ENCODE measurements at places on chromosomes 12 and 14.

GRCh38 chr12:132837693-132838409 lies 9.2 kb upstream of the GOLGA3 start:
- DNase-seq = no peak

DNA sequence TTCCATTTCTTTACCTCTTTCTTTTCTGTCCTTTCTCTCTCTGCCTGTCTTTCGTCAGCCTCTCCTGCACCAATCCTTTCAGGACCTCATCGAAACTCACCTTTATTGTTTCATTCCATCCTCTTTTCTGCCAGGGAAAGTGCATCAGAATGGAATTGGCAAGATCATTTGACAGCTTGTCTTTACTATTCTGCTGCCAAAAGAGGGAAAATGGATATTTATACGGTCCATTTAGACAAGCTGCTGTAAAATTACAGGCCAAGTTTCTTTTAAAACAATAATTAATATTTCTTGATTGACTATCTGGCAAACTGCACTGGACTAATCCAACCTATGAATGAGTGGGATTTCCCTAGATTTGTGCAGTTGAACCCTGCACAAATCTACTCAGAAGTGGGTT lies 7.6 kb upstream of the SRGAP1 start:
- no peak for DNase-seq

- no peak for DNase-seq
Observed at GRCh38 chr14:64502887-64503433, 678 bp downstream of the ZBTB25 start.

DNA sequence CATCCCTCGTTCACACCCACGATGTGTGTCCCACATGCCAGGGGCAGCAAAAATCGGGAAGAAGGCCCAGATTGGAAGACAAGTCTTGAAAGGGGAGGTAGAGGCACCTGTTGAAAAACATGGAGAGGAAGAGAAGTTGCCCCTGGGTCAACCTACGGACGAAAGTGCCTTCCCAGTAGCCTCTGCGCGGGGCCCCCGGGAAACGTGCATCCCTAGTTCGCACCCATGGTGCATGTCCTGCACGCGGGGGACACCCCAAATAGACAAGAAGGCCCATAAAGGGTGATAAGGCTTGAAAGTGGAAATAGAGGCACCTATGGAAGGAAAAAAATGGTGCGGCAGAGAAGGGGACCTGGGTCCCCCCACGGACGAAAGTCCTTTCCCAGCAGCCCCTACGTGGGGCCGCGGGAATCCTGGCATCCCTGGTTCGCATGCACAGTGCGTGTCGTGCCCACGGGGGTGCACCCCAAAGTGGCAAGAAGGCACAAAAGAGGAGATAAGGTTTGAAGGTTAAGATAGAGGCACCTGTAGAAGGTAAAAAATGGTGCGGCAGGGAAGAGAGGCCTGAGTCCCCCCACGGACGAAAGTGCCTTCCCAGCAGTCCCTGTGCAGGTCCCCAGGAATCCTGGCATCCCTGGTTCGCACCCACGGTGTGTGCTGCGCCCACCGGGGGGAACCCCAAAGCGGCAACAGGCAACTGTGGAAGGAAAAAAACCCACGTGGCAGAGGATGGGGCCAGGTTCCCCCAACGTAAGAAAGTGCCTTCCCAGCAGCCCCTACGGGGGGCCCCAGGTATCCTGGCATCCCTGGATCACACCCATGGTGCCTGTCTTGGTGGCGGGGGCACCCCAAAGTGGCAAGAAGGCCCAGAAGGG lies 278.3 kb downstream of the ALG10 start:
- no peak for DNase-seq

- DNase-seq = no peak
Observed at GRCh38 chr14:50520947-50521815, 11.2 kb downstream of the MAP4K5 start.

- no peak for DNase-seq
Observed at GRCh38 chr12:124923905-124924734, 9.7 kb upstream of the UBC start.

GRCh38 chr12:45938566-45938965 lies 51.8 kb downstream of the SCAF11 start:
- no peak for DNase-seq

GRCh38 chr12:37547611-37548010 lies 769.0 kb upstream of the ALG10B start:
- no peak for DNase-seq

DNA sequence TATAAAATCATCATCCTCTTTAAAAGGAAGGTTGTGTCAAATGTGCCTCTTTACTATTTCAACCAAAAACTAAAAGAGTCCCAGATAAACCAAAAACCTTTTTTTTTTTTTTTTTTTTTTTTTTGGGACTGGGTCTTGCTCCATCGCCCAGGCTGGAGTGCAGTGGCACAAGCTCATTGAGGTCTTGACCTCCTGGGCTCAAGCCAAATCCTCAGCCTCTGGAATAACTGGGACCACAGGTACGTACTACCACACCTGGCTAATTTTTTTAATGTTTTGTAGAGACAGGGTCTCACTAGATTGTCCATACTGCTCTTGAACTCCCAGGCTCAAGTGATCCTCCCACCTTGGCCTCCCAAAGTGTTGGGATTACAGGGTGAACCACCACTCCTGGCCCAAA lies 16.4 kb upstream of the SELPLG start:
- DNase-seq = no peak

DNA sequence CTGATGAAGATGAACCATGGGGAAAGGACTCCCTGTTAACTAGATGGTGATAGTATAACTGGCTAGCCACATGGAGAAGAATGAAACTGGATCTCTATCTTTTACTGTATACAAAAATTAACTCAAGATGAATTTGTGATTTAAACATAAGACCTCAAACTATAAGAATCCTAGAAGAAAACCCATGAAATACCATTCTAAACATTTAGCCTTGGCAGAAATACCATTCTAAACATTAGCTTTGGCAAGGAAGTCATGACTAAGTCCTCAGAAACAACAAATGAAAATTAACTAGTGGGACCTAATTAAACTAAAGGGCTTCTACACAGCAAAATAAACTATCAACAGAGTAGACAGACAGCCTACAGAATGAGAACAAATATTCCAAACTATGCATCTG lies 28.4 kb upstream of the NOVA1 start:
- DNase-seq = no peak

GRCh38 chr14:101361451-101362433 lies 199.6 kb upstream of the DIO3 start:
- DNase-seq = no peak

GRCh38 chr12:16788506-16789203 lies 182.7 kb upstream of the LMO3 start:
- DNase-seq = no peak

GRCh38 chr12:107807471-107808150 lies 33.1 kb downstream of the ASCL4 start:
- no peak for DNase-seq

DNA sequence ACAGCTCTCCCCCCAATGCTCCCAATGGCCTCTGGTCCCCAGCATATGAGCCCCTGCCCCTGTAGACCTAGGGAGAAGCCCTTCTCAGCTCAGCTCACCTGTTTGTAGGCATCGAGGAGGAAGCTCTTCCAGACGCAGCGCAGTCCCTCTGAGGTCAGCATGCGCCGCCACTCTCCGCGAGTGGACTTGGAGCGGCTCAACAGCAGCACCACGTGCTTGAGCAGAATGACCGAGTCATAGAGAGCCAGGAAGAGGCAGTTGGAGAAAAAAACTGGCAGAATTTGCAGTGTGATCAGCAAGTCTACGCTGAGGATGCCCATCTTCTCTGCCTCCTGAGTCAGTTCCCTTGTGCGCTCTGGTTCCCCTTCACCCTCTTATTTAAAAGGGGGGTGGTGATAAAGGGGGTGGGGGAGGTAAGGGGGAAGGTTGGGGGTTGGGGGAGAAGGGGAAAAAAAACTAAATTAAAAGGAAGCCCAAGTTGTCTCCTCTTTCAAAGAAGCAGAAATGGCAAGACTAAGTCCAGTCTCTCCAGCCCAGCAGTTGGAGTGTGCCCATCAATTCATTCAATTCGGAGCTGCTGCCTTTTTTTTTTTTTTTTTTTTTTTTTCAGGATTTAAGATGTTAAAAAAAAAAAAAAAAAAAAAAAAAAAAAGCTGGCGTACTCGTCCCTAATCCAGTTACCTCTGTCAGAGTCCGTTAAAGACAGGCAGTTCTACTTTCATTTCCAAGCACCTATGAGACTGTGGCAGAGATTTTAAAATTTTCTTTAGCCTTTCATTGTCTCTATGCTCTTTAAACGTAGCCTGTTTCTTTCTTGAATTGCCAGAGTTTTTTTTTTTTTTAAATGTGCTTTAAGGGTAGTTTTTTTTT lies at the start of gene DIO2:
DIO2 (minus strand) TSS at position 352 of the 870 bp plus-strand sequence; CDS start at position 320, 32 bp downstream.
- DNase-seq = peak; percentile 48

DNA sequence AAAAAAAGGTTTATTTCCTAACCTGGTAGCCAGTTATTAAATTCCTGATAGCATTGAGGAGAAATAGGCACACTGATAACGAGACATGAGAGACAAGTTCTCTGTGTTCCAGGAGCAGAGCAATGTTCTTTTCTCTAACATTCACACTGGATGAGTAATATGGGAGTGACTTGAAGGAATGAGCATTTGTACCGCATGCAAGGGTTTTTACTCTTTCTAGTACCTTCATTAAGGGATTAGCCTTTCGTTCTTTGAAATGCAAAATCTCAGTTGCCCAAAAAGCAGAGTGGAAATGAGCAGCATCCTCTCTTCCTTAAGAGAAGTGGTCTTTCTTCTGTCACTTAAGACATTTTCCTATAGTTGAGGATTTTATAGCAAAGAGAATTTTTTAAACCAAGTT lies 54.7 kb downstream of the FGD4 start:
- DNase-seq = no peak

- DNase-seq = no peak
Observed at GRCh38 chr12:93846936-93847516, 169.9 kb downstream of the CRADD start.

GRCh38 chr12:78880078-78880477 lies 15.5 kb downstream of the SYT1 start:
- no peak for DNase-seq

DNA sequence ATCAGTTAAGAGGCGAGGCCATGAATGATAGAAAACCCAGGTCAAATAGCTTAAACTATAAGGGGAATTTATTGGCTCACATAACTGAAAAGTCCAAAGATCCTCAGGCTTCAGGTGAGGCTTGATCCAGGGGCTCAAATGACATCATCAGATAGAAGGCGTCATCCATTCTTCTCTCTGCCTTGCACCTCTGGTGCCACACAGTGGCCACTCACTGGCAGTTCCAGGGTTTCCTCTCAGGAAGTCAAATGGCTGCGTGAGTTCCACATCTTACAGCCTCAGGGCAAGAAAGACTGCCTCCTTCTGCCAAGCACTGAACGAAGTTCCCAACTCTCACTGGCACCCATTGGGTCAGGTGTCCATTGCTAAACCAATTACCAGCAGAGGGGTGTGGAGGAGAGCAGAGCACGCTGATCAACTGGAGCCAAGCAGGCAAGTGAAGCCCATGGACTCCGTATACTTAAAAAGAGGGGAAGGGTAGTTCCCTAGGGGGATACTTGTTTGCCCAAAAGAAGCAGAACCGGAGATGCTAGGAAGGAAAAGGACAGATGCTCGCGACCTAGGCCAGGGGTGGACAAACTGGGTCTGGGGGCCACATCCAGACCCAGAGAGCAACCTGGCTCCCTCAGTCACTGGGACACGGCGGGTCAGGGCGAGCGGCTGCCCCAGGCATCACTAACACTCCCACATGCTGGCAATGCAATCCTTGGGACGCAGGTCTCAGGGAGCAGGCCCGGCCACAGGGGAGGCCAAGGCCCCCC lies 69.3 kb downstream of the SERPINA3 start:
- no peak for DNase-seq

All from hippocampal formation (tissue), 2 donors.